ENCODE measurements at places on chromosomes 1 and 21.

DNA sequence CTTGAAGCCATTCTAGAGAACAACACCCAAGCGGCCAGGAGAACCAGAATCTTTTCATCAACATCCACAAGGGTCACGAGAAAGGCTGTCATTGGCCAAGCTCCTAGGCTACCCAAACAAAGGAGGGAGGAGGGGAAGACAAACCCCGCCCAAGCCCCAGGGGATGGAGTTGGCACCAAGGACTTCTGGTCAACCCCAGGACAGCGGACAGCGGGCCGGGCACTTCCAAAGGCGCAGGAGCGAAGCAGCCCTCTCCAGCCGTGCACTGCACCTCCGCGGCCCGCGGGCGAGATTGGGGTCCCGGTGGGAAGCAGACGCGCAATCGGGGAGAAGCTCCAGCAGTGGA lies at the start of gene CLIC6:
Gene CLIC6 (plus strand): TSS at position 192 of the 346 bp plus-strand sequence. CDS start 395 bp downstream, outside the sequence.
- no peak for DNase-seq

DNA sequence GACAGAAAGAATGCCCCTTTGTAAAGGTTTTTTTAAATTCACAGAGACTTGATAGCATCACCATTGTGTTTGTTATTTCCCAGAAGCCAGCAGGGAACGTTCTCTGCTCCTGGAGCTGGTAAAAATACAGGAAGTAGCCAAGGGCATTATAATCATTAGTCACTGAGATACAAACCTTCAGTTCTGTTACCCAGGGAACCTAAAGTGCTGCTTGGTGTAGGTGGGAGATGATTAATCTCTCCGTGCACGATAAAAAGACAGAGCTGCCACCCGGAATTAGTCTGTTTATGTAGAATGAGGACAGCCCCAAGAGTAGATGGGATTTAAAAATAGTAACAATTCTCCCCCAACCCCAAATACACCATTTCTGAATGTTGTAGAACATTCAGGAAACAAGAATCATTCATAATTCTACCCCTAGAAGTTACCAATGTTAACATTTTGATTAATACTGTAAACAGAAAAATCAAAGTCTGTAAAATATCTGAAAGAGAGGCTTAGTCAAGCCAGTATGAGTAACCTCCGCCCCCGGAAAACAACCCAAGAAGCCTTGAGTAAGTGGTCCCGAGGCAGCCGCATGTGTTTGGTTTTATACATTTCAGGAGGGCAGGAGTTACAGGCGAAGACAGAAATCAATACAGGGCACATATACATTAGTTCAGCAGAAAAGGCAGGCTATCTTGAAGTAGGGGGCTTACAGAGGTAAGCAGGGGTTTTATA lies 45.3 kb upstream of the CTBS start:
- peak; percentile 1 for DNase-seq

- DNase-seq = no peak
These were observed 123.9 kb downstream of the ST6GALNAC3 start for GRCh38 chr1:76198452-76198851.

DNA sequence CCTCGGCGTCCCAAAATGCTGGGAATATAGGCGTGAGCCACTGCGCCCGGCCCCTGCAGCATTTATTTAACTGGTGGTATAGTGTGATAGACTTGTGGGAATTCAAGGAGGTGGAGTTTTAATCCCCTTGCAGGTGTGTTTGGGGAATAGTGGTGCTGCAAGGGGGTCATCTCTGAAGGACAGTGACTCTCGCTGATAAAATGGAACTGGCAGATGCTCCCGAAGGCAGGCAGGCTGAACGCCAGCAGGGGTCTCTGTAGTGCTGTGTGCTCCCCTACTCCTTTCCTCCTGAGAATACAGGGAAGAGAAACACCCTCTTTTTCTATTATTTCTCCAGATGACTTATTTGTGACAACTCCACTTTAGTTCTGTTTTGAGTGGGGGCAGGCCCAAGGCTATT lies 4.0 kb downstream of the OSCP1 start:
- no peak for DNase-seq

- peak; percentile 43 for DNase-seq
These were observed 679 bp downstream of the ABL2 start for GRCh38 chr1:179228783-179229213.

DNA sequence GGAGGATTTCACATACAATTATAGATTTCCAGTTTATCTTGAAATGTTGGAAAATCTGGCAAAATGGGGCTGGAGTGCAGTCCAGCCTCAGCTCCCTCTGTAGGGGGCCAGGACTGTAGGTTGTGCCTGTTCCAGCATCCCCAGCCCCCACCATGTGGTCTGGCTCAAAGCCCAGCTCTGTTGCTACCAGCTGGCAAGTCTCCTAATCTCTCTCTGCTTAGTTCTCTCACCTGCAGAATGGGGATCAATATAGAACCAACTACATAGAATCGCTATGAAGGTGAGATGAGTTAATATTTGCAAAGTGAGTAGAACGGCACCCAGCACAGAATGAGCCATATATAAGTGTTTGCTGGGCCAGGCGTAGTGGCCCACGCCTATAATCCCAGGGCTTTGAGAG lies 50.0 kb upstream of the TARDBP start:
- DNase-seq = peak; percentile 85

GRCh38 chr1:210207597-210208450 lies 24.8 kb upstream of the SERTAD4 start:
- no peak for DNase-seq

DNA sequence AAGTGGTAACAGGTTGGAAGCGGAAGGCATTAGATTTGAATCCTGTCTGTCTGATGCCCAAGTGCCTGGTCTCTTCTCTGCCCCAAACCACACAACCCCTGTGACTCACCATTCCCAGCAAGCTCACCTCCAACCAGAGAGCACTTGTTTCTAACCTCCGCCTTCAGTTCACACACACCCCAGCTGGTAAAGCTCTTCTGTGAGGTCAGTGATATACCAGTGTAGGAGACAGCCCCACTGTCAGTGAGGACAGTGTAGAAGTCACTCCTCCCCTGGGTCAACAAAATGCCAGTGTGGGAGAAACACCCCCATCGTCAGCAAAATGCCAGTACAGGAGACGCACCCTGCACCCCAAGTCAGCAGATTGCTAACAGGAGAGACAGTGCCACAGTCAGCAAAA lies 2.6 kb downstream of the RIMS3 start:
- no peak for DNase-seq

- no peak for DNase-seq
These were observed 2.5 kb downstream of the PBX1 start for GRCh38 chr1:164561472-164561871.

GRCh38 chr1:7251454-7251800 lies 466.2 kb downstream of the CAMTA1 start:
- DNase-seq = no peak

DNA sequence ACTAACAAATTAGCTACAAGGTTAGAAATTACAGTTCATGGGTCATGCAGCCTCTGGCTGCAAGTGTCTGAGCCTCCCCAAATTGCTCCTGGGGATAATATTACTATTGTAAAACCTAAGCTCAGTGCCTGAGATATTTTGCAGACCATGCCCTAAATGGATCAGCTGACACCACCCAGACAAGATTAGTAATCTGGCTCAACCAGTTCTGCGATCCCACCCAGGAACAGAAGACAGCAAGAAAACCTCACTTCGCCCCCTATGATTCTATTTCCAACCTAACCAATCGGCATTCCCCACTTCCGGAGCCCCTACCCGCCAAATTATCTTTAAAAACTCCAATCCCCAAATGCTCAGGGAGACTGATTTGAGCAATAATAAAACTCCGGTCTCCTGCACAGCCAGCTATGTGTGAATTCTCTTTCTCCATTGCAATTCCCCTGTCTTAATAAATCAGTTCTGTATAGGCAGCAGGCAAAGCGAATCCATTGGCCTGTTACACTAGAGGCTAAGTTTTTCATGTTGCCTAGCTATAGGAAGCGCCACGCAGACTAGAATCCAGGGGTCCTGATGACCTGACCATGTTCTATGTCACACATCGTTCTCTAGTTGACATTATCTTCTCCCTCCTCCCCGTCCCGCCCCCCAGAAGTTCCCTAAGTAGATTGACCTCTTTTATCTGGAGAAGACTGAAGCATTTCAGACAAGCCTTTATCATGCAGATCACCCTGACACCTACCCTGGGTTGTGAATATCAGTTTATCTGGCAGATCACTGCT lies 22.4 kb upstream of the ZFYVE9 start:
- no peak for DNase-seq

DNA sequence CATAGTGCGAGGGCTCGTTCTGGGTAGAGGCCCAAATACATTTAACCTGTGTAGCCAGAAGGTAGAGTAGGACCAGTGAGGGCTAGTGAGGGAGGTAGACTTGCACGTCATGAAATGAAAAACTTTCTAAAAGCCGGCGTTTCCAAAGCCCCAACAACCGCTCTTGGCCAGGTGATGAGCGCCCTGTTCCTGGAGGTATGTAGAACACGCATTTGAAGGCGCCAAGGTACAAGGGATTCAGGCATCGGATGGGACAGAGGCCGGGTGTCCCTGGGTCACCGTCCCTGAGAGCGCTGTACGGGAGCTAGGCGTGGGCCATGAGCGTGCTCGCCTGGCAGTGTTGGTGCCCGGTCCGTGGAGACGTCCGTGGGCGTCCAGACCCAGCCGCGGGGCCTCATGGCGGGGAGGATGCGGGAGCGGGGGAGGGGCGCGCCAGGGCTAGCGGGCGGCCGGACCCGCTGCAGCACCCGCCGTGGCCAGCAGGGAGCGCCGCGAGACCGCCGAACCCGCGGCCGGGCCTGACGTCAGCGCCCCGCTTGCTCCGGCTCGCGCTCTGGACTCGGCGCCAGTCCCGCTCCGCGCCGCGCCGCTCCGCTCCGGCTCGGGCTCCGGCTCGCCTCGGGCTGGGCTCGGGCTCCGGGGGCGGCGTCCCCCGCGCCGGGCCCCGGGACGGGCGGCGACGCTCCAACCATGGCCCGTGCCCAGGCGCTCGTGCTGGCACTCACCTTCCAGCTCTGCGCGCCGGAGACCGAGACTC lies at the start of gene PTPRU:
Gene PTPRU (plus strand): TSS at position 568 of the 757 bp plus-strand sequence. CDS start 123 bp downstream, at position 691.
- DNase-seq = peak; percentile 66

- DNase-seq = peak; percentile 35
These were observed 86.0 kb downstream of the LRRC53 start for GRCh38 chr1:74426208-74426937.

DNA sequence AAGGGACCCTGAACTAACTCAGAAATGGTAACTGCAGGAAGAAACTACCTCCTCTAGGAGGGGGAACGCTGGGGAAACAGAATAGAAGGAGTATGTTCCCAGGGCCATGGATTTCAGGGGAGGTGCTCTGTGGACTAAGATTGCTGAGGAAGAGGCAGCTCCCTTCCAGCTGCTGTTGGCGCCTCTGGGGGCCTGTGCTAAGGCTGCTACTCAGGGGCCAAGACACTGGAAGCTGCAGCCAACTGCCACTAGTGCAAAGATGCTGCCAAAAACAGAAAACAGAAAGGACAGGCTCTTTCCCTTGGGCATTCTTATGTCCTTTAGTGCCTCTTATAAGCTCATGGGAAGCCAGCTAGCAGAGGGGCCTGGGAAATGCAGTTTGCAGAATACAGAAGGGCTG lies 58.0 kb upstream of the SGIP1 start:
- DNase-seq = no peak

GRCh38 chr1:59978026-59978425 lies 51.5 kb upstream of the CYP2J2 start:
- DNase-seq = no peak

- DNase-seq = no peak
These were observed 72.2 kb downstream of the MRPL37 start for GRCh38 chr1:54272134-54272533.

GRCh38 chr1:59692591-59692990 lies 122.2 kb upstream of the HOOK1 start:
- DNase-seq = peak; percentile 61

GRCh38 chr1:25238046-25238445 lies 5.7 kb upstream of the SYF2 start:
- no peak for DNase-seq

GRCh38 chr21:33121715-33122475 lies 52.0 kb downstream of the OLIG1 start:
- DNase-seq = peak; percentile 19

GRCh38 chr1:7265771-7266371 lies 480.6 kb downstream of the CAMTA1 start:
- no peak for DNase-seq

- DNase-seq = no peak
These were observed 95.8 kb downstream of the ARHGEF10L start for GRCh38 chr1:17635276-17635675.

GRCh38 chr21:43269440-43269839 lies 100.6 kb downstream of the CRYAA start:
- no peak for DNase-seq

- DNase-seq = no peak
These were observed 663 bp upstream of the GBP6 start for GRCh38 chr1:89363196-89363595.

DNA sequence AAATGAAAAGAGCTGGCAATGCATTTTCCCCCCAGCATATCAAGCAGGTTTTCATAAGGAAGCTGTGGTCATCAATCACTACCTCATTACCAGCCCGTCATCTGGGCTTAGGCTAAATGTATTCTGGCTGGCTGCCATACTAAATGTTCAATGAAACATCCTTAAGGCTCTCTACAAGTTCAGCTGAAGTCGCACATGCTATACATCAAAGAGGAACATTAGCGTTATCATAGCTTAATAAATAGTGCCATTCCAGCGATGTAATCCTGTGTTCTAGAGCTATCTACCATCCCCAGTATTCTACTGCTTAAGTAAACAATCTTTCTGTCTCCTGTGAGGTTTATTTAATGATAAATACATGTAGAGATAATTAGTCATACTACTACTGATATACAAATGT lies 288.8 kb downstream of the DPYD start:
- DNase-seq = peak; percentile 94

- DNase-seq = no peak
These were observed 13.8 kb downstream of the MIER1 start for GRCh38 chr1:66938613-66939012.

DNA sequence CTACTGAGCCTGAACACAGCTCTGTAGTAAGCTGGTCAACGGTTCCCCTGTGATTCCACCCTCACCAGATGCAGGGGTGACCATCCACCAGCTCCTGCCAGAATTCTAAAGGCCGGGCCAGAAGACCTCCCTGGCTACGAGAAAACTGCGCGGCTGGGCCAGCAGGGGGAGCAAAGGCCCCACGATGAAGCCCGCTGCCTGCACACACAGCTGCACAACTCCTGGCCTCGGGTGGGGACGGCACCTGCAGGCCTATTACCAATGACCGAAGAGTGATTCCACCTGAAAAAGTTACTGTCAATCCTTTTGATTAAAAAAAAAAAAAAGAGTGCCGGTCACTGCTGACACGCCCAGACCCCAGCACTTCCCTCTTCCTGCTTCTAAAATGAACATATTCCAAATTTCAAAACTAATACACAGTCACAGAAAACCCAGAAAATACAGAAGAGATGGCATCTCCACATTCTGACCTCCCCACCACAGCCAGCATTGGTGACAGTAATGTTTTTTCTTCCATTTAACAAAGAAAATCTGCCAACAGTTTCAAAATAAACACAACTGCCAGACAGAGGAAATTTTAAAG lies 49.8 kb upstream of the RIPK4 start:
- no peak for DNase-seq

DNA sequence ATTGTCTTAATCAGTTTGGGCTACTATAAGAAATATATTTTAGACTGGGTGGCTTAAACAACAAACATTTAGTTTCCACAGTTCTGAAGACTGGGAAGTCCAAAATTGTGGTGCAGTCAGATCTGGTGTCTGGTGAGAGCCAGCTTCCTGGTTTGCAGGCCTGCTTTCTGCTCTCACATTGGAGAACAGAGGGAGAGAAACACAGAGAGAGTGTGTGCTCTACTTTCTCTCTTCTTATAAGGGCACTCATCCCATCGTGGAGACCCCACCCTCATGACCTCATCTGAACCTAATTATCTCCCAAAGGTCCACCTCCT lies 4.1 kb downstream of the LEPR start:
- no peak for DNase-seq
